GM23248 (cell line): ENCODE measurements at places on chromosomes 3 and 15.

DNA sequence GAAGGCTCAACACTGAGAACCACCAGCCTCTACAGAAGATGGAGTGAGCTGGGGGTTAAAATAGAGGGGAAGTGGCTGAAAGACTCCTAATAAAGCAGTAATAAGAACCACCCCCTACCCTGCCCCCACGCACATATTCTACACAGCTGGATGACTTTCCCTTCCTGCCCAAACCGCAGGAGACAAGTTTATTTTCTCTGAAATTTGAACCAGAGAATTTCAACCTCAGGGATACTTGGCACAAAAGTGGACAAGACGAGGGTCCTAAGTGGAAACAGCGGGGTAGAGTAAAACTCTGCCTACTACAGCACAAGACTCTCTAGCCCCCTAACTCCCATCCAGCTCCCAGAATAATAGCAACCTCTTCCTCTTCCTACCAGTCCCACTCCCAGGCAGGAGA is 28.4 kb downstream of the USF3 start:
- DNase-seq, result peak; percentile 39

DNA sequence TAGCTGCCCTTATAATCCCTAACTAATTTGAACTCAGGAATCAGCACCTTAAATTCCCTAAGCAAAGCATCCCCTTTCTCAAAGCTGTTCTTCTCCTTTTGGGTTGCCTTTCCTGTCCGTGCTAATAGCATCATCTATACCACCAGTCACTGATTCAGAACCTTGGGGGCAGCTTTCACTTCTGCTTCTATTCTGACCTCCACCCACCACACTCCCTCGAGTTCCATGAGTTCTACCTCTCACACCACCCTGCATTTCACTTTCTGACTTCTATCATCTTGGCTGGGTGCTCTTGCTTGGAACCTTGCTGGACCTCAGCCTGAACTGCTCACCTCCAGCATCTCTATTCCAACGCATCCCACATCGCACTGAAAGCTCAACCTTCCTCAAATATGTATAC is 55.4 kb upstream of the KCNMB2 start:
- no peak for DNase-seq

GRCh38 chr15:73231661-73232419 is 136.9 kb downstream of the HCN4 start:
- peak; percentile 61 for DNase-seq

DNA sequence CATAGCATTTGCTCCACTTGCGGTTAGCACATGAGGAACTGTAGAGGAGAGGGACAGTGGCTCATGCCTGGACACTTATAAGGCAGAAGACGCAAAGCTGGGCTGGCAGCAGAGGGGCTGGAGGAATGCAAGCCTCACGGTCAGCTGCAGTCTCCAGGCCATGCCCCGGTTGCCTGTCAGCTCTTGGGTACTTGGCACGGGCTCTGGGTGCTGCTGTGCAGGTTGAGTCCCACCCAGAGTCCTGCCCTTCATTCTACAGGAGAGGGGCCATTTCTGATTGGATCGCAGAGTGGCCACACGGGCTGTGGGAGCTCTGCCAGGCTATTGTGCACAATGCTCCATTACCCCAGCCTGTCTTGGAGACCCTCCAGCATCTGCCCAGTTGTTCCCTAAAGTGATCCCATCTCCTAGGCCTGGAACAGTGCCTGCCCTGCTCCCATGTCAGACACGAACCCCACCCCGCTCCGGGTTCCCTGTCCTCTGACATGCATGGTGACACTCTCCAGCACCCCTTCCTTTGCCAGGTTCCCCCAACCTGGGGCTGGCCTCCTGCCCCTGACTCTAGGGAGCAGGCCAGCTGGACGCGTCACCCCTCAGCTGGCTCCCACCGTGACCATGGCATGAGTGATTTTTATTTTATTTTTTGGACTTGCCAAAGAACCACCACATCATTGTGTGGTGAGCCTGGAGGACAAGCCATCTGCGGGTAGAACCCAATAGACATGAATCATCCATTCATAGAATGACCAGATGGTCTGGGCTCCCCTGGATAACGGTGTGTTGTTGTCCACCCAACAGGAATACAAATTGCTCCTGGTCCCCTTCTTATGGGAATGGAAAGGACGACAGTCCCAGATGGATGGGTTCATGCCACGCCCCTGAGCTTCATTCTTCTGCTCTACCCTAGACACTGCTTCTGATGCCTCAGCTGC is 51.0 kb upstream of the KLF13 start:
- no peak for DNase-seq
